ENCODE measurements at places on chromosomes 16 and 17.

DNA sequence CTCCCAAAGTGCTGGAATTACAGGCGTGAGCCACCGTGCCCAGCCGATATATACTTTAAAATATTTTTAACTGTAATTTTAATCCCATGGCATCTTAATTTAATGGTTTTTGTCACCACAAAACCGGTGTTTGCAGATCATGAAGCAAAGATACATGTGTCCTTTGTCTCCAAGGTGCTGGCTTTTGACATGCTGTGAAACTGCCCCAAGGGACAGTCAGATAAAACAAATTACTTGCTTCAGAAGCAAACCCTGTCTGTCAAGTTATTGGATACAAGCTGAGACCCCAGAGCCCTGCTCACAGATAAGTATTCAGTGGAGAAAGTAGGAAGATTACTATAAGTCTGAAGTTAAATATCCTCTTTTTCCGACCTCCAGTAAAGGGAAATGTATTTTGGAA is 39.8 kb downstream of the ARL4D start:
- no peak for DNase-seq

DNA sequence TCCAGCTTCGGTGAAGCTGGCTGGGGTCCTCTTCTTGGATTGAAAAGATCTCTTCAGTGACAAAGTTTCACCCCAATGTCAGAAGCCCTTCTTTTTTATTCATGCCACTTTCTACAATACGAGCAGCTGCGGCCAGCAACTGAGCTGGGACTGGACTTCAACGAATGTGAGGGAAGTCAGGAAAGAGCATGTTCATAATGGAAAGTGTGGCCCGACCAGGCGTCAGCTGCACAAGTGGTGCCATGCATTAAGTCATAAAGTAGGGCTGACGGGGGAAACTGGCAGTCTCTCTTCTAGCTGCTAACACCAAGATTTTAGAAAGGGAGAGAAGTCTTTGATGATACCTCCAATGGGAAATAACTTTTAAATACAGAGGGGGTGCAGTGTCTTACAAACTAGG is 192.6 kb downstream of the PARN start:
- no peak for DNase-seq

DNA sequence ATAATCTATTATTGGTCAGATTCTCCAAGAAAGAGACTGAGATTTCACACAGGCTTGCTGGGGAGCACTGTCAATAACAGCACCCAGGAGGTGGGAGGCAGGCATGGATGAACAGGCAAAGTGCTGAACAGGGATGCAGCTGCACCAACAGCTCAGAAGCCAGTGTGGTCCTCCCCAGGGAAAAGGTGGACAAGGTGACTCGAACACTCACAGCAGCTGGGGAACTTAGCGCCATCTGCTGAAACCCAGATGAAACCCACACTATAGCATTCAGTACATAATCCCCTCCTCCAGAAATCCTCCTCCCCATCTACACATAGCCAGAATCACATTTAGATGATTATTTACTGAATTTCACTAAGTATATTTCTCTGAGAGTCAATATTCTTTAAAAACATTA is 255.2 kb upstream of the WSB1 start:
- no peak for DNase-seq

GRCh38 chr16:16774389-16774788 is 395.4 kb downstream of the NPIPA7 start:
- DNase-seq = no peak

- DNase-seq = peak; percentile 58
Observed at GRCh38 chr16:80540516-80541305, at the start of gene DYNLRB2. Gene DYNLRB2 (plus strand): TSS chr16:80540993. CDS start chr16:80541077, 84 bp downstream.

GRCh38 chr17:74186498-74186897 is 17.0 kb upstream of the RPL38 start:
- no peak for DNase-seq

DNA sequence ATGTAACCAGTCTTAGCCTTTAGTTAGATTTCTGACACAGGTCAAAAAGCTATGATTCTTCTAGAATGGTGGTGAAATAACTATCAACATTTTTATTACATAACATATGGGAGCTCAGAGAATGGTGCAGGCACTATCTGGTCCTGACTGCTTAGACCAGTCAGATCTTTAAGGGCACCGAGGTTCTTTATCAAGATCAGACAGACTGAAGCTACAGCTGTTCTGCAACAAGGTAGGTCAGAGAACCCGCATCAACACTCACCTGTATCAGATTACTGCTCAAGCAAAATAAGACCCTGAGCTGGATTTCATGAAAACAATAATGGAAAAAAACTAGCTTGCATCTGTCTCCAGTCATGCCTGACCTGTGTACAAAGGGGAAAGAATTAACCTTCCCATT is 160.4 kb downstream of the KCNJ2 start:
- DNase-seq = no peak

GRCh38 chr17:9401434-9401833 is 174.2 kb downstream of the STX8 start:
- no peak for DNase-seq

GRCh38 chr16:87790292-87791100 is 24.7 kb upstream of the KLHDC4 start:
- DNase-seq = no peak

- DNase-seq = no peak
Observed at GRCh38 chr17:27326585-27326984, 32.7 kb downstream of the WSB1 start.

- peak; percentile 75 for DNase-seq
Observed at GRCh38 chr16:15672514-15673167, 22.6 kb downstream of the NDE1 start.

GRCh38 chr16:799948-800833 is at the start of gene GNG13:
Gene GNG13 (minus strand): TSS chr16:800734. CDS start chr16:799077, 1,657 bp downstream.
- no peak for DNase-seq

GRCh38 chr16:71658771-71659170 is 32.8 kb downstream of the MARVELD3 start:
- no peak for DNase-seq

DNA sequence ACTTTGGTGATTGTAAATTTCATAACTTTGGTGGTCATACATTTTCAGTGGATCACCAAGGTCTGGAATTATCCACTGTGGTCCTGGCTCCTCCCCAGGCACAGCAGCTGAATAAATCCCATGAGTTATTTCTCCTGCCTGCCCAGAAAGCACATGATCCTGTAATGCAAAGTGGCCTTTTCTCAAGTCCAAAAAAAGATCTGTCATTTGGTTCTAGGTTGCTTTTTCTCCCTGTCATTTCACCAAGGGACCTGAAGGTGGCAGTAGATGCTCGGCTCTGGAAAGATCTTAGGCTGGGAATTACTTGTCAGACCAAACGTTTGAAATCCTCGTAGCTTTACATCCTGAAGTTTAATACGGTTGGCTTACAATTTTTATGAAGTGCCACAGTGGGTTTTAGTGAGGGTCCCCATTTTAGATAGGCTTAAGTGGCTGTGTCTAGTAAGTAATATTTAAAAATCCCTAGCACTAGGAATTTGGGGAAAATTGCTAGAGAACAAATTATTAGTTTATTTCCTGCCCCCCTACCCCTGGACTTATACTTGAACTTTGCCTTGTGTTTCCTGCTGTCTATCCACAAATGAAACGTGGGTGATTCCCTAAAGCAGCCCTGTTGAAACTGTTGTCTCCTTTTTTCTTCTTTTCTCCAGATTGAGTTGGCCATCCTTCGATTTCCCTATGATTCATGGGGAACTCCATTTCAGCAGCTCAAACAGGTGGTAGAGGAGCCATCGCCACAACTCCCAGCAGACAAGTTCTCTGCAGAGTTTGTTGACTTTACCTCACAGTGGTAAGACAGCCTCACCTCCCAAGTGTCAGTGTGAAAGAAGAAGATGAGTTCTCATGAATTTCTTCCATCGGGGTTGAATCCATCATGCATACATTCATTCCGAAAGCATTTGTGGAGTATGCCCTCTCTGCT is 111.7 kb downstream of the MAP2K6 start:
- peak; percentile 20 for DNase-seq

DNA sequence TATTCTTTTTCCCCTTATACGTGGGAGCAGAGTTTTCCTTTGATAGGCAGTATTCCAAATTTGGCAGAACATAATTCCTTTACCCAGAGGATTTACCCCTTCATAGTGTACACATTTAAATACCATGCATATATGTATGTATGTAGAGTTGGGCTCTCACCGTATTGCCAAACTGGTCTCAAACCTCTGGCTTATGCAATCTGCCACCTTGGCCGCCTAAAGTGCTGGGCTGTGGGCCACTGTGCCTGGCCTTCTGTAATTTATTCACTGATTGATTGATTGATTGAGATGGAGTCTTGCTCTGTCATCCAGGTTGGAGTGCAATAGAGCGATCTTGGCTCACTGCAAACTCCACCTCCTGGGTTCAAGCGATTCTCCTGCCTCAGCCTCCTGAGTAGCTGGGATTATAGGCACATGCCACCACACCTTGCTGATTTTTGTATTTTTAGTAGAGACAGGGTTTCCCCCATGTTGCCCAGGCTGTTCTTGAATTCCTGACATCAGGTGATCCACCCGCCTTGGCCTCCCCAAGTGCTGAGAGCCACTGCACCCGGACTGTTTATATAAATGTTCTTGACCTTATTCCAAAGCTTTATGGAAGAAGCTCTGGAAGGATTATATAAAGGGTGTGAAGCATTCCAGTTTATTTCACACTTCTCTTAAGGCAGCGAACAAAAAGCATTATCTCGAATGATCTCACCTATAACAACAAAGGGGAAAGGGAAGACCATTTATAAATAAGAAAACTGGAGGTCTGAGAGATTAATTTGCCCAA is 14.9 kb downstream of the GLG1 start:
- no peak for DNase-seq

GRCh38 chr17:55090079-55090492 is 121.5 kb downstream of the STXBP4 start:
- no peak for DNase-seq

- no peak for DNase-seq
Observed at GRCh38 chr17:50785946-50786570, 18.7 kb upstream of the ANKRD40CL start.

DNA sequence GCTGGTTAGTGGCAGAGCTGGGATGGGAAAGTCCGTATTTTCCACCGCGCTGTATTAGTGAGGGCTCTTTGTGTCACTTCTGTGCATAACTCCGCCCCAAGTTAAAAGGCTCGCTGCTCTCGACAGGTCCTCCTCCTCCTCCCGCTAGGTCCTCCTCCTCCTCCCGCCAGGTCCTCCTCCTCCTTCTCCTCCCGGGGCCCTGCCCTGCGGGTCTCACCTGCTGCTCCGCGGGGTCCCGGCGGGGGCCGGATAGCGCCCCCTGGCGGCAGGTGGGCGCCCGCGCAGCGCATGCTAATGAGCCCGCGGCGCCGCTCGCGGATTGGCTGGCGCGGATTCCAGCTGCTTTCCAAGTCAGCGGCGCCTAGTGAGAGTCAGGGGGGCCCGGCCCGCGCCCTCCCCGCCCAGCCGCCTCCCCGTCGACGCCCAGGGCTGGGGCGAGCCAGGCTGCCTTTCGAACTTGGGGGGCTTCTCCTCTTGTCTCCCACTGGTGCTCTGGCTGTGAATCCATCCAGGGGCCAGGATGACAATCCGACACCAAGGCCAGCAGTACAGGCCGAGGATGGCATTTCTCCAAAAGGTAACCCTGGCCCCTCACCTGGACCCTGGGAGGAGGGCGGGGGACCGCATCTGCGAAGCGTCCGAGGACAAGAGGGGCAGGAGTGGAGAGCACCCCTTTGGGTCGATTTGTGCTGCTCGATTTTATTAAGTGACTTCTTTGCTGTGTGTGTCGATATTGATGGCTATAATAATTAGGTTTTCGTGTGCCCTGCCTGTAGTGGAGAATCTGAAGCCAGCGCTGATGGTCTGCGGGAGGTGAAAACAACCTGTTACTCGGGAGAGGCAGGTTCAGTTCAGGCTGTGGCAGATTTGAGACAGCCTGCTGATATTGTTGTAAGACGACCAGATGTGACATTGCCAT is at the start of gene RGS9:
TSS of gene RGS9 (plus strand) at position 350 of the 919 bp plus-strand sequence. CDS start at position 521, 171 bp downstream.
- no peak for DNase-seq

- DNase-seq = no peak
Observed at GRCh38 chr17:76702076-76702475, 8.7 kb downstream of the MXRA7 start.

DNA sequence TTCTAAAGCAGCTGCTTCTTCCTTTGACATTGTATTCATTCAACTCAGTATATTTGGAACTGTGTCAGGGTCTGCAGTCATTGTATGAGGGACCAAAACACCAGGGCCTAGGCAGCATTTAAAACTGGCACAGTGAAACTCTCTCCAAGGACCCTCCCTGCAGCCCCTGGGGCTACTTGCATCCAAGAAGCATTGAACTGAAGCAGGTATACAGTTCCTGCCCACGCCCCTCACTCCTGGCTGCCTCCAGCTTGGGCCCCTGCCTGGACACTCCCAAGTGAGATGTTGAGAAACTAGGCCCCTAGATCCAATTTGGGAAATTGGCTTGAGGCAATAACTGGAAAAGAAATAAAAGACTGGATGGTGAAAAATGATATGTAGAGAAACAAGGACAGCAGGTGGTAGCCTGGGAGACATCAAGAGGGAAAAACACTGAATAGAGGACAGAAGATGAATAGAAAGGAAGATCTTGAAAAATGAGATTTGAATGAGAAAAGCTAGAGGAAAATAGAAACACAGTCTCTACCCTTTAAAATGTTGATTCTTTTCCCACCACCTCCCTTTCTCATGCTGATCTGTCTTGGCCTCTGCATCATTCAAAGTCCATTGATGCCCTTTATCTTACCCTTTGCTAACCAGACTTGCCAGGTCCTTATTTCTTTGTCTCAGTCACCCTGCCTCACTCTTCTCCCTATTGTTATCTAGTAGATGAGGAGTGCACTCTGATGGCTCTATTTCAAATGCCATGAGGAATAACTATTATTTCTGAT is 368.8 kb upstream of the CDH8 start:
- no peak for DNase-seq

GRCh38 chr17:9648521-9649110 is 3.3 kb downstream of the USP43 start:
- no peak for DNase-seq

- DNase-seq = no peak
Observed at GRCh38 chr17:54259476-54259875, 436.7 kb downstream of the KIF2B start.

- no peak for DNase-seq
Observed at GRCh38 chr17:27345141-27345904, 51.4 kb downstream of the WSB1 start.

- DNase-seq = no peak
Observed at GRCh38 chr17:5583426-5584382, 605 bp downstream of the NLRP1 start.

- DNase-seq = no peak
Observed at GRCh38 chr17:59627770-59628171, 8.1 kb downstream of the CLTC start.

DNA sequence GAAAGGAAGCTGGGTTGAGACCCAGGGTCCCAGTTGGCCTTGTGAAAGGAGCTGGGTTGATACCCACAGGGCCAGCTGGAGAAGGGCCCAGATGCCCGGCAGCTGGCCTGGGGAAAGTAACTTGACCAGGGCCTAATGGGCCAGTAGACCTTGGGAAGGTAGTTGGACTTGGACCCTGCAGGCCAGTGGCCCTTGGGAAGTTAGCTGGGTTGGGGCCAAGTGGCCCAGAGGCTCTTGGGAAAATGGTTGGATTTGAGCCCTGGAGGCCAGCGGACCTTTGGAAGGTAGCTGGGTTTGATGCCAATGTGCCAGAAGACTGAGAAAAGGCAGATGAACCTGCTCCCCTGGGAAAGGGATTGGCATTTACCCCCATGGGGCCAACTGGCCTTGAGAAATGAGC is 13.4 kb downstream of the CHTF8 start:
- DNase-seq = no peak

- no peak for DNase-seq
Observed at GRCh38 chr17:30519166-30519565, 42.0 kb downstream of the GOSR1 start.

GRCh38 chr17:8776881-8777280 is 18.5 kb upstream of the SPDYE4 start:
- DNase-seq = no peak
